ENCODE measurements at places on chromosomes 4 and X.

DNA sequence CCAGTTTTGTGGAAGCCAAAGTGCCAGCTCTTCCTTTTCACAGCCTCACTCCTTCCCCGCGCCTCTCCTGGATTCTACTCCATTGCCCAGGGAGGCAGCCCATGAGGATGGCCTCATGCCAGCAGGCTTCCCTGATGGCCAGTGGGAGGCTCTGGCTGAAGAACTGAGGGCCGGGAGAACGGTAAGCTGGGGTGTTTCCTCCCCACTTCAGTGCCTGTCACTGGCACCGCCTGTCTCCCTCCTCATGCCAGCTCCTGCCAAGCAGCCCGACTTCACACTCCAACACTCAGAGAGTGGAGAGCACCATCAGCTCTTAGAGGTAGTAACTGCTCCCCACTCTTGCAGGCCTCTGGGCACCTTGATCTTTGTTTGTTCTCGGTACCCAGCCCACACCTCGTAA is 46.9 kb upstream of the STIM2 start:
- DNase-seq: no peak

- no peak for DNase-seq
Observed at GRCh38 chr4:90189178-90189577, 62.0 kb downstream of the CCSER1 start.

- DNase-seq: no peak
Observed at GRCh38 chrX:40863671-40864070, 128.3 kb upstream of the MED14 start.

GRCh38 chrX:154542723-154543424 is 3.8 kb downstream of the G6PD start:
- no peak for DNase-seq

DNA sequence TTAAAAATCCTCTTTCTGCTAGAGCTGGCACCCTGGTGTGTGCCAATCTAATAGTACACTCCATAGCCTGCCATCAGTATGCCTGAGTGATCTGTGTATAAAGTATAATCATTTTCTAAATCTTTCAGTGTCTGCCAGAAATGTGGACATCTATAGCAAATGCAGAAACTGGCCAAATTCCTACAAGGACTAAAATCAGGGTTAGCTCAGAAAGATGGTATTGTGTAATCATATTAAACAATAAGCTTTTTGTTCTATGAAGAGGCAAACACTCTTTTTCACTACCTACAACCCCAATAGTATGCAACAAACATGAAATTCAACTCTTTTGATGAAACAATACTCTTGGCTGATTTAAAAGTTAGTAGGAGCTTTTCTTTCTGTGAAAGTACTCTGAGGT is 7.7 kb upstream of the TXLNG start:
- no peak for DNase-seq

GRCh38 chrX:129979207-129979920 is 3.1 kb upstream of the BCORL1 start:
- DNase-seq: no peak

DNA sequence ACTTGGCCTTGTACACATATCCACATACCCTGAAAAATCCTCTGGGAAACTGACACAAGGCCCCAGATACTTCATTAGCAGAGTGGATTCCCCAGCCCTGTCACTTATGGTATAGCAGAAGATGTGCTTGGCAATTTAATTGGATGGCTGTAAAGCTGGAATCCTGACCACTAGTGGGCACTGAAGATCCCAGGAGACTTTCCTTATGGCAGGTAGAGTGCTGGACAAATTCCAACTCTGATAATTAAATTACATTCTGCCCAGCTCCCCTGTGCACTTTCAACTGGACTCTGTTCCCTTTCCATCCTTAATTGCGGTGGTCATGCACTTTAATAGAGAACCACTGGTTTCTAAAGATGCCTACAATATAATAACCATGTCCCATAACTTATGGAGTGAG is 119.8 kb downstream of the DCK start:
- DNase-seq: no peak

DNA sequence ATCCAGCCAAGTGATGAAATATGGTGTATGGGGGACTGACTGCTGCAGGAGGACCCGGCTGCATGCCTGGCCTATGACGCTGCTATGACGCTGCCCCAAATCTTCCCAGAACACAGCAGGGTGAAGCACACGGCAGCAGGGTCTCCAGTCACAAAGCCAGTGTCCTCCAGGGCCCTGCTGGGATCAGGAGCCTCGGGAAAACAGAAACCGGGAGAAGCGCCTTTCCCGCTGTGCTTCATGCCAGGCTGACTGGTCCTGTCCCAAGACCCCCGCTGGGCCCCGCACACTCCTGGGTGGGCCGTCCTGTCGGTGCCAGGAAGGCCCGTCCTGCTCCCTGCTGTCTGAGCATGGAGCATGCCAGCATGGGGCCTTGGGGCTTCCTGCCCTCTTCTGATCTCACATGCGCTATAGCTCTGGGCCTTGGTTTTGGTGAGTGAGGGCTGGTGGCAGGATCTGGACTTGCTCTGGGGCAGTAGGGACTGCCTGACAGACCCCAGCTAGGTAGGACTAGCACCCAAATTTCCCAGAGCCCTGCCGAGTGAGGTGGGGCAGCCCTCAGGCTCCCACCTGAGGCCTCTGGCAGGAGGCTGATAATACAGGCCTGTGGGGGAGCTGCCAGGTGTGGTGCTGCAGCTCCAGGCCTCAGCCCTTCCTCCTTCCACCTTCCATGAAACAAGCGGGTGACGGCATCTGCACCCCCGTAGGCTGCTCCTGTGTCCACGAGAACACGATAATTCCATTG is 64.0 kb downstream of the ACOX3 start:
- no peak for DNase-seq

DNA sequence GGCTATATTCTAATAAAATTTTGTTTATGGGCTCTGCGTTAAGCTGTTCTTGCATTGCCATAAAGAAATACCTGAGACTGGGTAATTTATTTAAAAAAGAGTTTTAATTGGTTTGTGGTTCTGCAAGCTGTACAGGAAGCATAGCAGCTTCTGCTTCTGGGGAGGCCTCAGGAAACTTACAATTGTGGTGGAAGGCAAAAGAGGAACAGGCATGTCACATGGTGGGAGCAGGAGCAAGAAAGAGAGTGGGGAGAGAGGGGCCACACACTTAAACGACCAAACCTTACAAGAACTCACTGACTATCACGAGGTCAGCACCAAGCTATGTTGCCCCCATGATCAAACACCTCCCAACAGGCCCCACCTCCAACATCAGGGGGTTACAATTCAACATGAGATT is 74.0 kb downstream of the FHDC1 start:
- no peak for DNase-seq

DNA sequence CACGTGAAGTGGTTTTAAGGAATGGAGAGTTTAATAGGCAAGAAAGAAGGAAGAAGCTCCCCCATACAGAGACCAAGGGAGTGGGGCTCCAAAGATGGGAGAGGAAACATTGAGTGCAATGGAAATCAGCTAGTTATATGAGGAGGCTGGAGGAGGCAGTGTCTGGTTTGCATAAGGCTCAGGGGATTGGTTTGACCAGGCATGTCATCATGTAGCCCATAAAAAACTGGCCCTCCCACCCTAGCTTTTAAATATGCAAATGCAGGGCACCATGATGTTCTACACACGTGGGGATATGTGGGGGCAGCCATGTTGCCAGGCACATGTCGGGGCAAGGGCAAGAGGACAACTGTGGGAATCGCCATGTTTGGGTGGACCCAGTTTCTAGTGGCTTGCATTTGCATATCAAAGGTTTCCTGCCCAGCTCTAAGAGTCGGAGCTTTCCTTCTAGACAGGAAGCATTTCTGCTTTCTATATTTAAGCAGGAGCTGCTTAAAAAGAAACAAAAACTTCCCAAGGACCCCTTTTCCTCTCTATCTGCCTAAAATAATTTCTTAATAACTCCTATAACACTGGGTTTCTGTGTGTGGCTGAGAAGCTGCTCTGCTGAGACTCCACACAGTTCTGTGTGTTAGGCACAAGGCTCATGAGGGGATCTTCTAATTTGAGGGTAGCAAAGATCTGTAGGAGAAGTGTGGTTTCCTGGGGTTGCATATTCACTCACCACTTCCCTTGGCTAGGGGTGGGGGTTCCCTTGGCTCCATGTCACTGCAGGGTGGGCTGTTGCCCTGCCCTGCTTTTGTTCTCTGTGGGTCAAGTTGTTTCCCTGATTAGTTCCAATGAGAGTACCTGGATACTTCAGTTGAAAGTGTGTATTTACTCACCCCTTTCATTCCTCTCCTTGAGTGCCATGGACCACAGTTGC is 113.5 kb downstream of the VSIG4 start:
- peak; percentile 16 for DNase-seq

DNA sequence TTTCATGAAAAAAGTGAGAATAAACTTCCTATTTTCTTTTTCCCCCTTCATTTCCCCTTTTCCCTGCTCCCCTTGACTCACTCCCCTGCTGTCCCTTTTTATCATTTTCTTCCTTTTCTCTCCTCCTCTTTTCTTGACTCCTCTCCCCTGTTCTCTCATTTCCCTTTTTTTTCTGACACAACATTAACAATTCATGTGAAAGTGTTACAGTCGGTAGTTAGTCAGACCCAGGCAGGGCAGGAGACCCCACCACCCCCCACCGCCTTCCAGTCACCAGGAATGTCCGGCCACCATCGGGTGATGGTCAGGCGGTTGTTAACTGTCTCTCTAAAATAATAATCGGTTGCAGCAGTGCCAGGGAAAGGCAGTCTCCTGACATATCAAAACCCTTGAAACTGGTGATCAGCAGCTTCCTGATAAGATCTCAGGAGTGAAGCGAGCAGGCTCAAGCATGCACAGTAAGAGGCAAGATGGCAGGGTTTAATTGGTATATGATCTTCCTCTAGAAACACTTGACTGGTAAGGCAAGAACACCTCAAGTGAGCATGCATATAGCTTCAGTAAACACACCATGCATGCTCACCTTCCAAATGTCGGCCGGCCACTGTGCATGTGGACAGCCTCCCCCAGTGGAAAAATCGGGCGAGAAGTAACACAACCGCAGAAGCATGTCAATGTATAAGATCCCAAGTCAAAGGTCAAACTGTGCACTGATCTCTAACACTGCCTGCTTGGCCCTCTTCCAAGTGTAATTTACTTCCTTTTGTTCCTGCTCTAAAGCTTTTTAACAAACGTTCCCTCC is 191.4 kb downstream of the NDST4 start:
- DNase-seq: no peak
